ENCODE measurements at places on chromosomes 12 and 14.

- no peak for DNase-seq
These were observed 37.5 kb downstream of the PRORP start for GRCh38 chr14:35159742-35160409.

DNA sequence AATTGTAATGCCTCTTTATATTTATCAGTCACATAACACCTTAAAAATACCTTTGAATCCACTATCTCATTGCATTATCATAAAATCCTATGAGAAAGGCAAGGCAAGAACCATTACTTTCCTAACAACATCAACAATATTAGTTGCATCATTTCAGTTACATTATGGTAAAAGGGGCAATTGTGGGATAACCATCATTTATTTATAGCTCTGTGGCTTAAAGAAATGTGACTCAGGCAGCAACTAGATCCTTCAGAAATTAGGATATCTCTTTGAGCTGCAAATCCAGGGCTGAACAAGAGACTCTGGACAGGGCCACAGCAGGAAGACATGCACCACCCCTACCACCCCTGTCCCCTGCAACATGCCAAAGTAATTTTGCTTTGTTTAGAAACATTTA is 36.4 kb downstream of the EPS8 start:
- DNase-seq: no peak

DNA sequence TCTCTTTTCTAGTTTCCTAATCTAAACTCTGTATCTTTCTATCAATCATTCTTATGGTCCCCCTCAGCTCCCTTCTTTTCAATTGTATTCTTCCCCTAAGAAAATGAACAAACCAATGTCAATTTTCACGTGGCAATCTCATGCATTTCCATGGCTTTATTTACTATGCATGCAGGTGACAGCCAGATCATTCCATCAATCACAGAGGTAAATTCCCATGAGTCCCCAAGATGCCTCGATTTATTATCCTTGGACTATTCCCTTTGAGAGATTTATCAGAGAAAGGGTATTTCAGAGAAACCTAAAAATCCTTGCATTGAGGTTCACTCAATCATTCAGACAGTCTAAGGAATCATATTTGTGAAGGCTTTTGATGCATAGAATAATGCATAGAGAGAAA is 301.2 kb downstream of the DIO2 start:
- no peak for DNase-seq

DNA sequence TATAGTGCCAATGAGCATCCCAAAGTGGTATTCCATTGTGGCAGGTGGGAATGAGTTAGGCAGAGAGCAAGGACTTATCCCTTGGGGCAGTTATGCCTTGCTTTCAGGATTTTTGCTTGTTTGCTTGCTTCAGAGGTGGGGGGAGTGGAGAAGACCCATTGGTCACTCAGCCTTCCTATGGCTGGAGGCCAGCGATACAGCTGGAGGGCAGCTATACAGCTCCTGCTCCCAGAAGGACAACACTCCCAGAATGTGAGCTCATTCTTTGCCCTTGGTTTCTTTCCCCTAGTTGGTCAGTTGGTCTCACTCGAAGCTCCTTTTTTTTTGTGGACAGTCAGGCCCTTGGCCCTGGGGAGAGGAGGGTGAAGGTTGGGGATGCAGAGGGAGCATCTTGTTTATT is 14.5 kb downstream of the KRT83 start:
- no peak for DNase-seq

GRCh38 chr12:116594325-116595038 is 35.3 kb downstream of the MAP1LC3B2 start:
- no peak for DNase-seq

- DNase-seq: no peak
These were observed 28.6 kb downstream of the CMKLR1 start for GRCh38 chr12:108310489-108310888.

GRCh38 chr14:54106661-54107377 is 150.2 kb upstream of the BMP4 start:
- no peak for DNase-seq

DNA sequence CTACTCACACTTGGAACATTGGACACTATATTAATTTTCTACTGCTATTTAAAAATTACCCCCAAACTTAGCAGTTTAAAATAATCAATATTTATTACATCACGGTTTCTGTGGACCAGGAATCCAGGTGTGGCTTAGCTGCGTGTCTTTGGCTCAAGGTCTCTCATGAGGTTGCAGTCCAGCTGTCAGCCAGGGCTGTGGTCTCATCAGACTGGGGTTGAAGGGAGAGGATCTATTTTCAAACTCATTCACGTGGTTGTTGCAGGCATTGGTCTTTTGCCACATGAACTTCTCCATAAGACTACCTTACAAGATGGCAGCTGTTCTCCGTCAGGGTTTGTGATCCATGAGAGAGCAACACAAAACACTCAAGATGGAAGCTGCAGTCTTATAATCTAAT is 343.0 kb downstream of the BCAT1 start:
- no peak for DNase-seq

DNA sequence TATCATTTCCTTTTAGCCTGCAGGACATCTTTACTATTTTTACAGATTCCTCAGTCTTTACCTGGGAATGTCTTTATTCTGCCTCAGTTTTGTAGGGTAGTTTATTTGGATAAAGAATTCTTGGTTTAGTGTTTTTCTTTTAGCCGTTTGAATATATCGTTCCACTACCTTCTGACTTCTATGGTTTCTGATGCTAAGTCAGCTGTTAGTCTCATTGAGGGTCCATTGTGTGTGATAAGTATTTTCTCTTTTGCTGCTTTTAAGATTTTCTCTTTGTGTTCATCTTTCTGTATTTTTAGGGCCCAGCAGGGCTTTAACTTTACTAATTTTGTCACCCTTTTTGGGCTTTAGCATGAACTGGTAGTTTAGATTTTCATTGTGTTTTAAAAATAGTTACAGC is 113.5 kb downstream of the MNAT1 start:
- no peak for DNase-seq

GRCh38 chr14:84432676-84433075 is 1097.3 kb upstream of the FLRT2 start:
- DNase-seq: no peak

GRCh38 chr14:91570021-91570420 is 59.9 kb upstream of the PPP4R3A start:
- no peak for DNase-seq

DNA sequence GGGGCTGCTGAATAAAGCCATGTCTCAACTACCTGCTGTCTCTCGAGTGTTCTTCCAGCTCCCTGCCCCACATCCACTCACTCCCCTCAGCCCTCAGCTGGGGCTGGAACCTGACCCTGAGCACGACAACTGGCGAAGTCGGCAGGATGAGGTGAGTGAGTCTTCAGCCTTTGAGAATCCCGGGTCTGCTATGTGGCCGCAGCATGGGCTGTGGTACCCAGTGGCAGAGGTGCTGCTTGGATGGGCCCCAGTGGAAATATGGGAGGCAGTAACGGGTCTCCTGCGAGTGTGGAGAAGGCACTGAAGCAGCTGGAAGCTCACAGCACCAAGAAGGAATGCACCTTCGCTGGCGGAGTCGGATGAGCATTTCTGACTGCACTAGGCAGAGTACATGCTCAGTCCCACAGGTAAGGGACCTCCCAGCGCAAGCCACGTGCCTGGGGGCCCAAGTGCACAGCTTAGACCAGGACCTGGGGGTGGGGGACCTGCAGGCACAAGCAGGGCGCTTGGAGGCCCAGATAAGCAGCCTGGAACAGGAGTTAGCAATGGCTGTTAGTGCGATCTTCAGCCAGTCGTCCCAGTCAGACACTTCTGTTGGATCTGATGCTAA is 95.5 kb upstream of the TMPO start:
- no peak for DNase-seq

- no peak for DNase-seq
These were observed 2.1 kb downstream of the SCAF11 start for GRCh38 chr12:45988264-45988663.

- DNase-seq: no peak
These were observed 10.4 kb downstream of the ZDHHC22 start for GRCh38 chr14:77131206-77131605.

GRCh38 chr14:64878837-64879634 is 671 bp downstream of the SPTB start:
- DNase-seq: no peak

- no peak for DNase-seq
These were observed 127.2 kb downstream of the LRRK2 start for GRCh38 chr12:40351976-40352375.

DNA sequence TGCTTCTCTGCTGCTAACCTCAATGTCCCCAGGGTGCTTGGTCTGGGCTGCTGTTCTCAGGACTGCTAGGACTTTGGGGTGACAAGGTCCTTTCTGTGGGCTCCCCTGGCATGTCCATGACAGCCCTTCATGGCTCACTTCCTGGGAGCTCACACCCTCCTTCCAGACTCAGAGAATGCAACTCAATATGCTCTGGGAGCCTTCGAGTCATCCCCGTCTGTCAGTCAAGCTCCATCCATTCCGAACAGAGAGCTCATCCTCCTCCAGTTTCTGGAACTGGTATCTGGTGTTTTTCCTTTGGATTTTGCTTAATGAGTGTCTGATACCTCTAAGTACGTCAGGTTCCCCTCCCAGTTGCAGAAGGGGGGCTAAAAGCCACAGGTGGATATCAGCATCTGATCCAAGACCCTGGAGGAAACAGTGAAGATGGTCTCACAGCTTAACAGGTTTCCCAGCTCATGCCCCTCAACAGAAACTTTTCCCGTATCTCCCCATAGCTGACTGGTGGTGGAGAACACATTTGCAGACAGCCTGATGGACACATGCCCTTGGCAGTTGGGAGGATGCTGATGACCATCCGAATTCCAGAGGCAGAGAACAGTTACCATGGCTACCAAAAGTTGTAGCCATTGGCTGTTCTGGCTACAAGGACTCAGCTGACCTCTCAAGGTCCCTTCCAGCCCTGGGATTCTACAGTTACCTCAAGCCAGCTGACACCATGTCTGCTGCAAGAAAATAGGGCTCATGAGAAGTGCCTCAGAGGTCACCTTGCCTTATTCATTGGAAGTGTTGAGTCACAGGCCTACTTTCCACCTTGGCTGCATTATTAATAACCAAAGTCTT is 9.5 kb upstream of the RAB35 start:
- no peak for DNase-seq

GRCh38 chr12:100715976-100716944 is 78.3 kb upstream of the ANO4 start:
- no peak for DNase-seq

DNA sequence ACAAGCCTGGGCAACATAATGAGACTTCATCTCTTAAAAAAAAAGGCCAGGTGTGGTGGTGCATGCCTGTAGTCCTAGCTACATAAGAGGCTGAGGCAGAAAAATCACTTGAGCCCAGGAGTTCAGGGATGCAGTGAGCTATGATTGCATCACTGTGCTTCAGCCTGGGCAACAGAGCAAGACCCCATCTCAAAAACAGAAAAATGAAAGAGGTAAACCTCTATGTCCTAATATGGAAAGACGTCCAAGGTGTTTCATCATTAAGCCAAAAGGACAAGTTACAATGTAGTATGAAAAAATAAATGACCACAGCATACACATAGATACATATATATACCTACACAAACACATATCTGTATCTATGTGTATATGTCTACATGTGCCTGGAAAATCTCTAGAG is 15.4 kb downstream of the SPTB start:
- no peak for DNase-seq

GRCh38 chr14:21275261-21275858 is 4.5 kb upstream of the RPGRIP1 start:
- no peak for DNase-seq

DNA sequence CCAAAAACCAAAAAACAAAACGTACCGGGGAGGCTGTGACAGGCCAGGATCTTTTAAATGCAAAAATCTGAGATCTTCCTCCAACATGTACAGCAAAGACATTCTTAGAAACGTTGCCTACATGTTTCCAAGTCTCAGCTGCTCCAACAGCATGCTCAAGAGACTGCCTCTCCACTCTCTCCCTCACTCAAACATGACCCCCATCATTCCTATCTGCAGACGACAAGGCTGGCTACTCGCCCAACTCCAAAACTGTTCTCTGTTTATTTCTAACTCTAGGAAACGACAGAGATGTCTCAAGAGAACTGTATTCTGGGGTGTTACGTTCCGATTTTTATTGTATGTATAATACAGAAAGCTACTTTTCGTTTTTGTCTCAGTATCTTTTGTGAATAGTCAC is 57.5 kb upstream of the TMCC3 start:
- DNase-seq: no peak

- no peak for DNase-seq
These were observed 216.9 kb upstream of the HMGA2 start for GRCh38 chr12:65607401-65607841.

DNA sequence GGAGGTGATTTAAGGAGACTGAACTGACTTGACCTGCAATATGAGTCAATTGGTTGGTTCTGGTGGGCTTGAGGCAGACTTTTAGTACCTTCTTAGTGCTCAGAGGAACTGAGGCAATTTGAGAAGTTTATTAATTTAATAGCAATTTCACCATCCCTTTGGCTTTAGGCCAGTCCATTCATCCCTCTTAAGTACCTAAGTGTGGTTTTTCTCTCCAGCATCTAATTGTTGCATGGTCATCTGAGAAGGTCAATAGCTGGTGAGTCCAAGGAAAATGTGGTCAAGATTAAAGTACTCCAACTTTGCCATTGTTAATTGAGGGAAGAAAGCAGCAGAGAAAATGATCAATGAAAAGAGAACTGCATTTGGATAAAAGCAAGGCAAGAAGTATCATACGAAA is 115.4 kb upstream of the DYRK2 start:
- no peak for DNase-seq

DNA sequence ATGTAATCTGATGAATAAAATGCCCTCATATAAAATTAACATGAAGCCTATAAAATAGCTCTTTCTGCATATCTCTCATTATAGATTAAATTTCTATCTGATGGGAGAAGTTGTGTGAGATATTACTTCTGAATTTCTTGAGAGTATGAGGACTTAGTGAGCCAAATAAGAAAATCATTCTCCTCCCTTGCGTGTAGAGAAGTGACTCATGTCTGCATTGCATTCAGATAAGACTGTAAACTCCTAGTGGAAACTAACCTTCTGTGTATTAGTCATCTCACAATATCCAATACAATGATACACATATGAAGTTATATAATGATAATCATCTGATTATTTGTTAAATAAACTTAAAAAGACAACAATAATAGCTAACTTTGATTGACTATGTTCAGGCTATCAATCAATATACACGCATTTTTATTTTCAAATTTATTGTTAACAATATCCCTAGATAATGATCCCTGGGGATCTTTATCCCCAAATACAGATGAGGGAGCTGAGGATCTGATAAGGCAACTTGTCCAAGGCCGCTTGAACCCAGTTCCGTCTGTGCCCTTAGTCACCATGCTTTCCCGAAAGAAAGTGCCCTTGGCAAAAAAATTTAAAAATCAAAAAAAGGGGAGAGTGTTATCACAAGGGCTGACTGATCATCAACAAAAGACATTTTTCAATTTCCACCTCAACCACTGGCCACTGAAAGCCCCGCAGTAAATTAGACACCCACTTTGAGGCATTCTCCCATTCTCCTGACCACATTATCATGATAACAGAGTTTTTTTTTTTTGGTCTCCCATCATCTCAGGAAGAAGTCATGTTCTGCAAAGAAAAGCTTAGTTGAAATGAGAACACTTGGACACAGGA is 189.2 kb upstream of the RASSF8 start:
- DNase-seq: no peak

GRCh38 chr14:71248194-71248593 is 340.9 kb downstream of the PCNX1 start:
- no peak for DNase-seq

- DNase-seq: no peak
These were observed 25.4 kb downstream of the PRKCH start for GRCh38 chr14:61346793-61347192.

- DNase-seq: no peak
These were observed 21.2 kb downstream of the RTL1 start for GRCh38 chr14:100882026-100882967.
